Stimulated activated CD4-positive, alpha-beta T cell treated with anti-CD3 and anti-CD28 coated beads, Interleukin-15, amount 100 ng/mL, for 24 hours (primary cell): ENCODE measurements at places on chromosomes 2 and 18.

- DNase-seq, result no peak
Measured at GRCh38 chr2:107719836-107720235, 106.9 kb upstream of the RGPD4 start.

DNA sequence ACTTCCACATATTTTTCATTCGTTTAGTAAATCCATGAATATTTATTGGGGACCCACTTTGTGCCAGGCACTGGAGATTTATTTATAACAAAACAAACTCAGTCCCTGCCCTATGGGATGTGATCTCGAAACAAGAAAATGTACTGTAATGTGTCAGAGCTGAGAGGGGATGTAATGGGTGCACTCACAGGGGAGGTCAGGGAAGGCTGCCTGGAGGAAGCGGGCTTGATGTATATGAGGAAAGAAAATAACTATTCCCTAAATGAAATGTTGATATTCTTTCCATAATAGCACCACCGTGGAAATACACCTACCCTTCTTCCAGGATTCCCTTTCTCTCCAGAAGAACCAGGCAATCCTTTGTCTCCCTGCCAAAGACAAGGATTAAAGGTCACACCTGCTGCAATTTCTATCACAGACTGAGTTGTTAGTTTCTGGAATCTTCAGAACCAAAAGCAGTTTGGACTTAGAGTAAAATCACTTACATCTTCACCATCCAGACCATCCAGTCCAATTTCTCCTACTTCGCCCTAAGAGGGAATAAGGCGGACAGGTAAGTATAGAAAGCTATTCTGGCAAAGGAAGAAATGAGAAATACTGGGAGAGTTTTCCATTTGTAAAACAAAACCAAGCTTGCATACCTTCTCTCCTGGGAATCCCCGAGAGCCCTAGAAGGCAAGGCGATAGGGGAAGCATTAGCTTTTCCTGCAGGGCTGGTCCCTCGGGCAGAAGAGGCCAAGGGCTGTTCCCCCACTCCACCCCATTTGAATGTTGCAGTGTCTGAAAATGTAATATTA is 55.0 kb downstream of the COL6A3 start:
- no peak for DNase-seq

DNA sequence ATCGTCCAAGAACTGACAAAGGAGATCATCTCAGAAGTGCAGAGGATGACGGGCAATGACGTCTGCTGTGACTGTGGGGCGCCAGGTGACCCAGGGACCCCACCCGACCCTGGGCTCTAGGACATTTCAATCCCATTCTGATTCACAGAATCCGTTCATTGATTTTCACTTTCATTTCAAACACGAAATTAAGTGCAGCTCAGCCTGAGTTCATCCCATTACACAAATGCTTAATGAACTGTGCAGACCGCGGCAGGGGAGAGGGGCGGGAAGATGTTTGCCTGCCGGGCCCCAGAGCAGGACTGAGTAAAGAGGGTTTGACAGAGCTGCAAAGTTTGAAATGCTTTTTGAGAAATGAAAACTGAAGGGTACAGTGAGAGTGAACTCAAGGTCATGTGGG is 67.1 kb downstream of the ITGB1BP1 start:
- no peak for DNase-seq

DNA sequence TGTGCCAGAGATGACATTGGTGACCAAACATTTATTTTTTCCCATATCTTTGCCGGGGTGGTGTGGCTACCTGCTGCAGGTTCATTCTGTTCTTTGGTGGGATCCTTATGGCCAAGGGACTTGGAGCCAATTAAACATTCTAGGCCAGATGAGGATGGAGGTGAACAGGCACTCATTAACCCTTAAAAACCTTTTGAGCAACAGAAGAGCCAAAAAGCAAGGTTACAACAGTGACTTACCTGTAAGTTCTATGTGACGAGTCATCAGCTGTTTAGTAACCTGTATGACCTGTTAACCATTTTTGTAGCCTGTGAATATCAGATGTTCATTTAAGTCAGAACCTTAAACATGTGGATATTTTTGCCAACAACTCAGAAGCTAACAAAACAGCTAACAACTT is 105.6 kb downstream of the XRCC5 start:
- no peak for DNase-seq

- DNase-seq, result no peak
Measured at GRCh38 chr18:44766450-44766849, 85.8 kb downstream of the SETBP1 start.

GRCh38 chr2:171939743-171940071 is 17.4 kb downstream of the HAT1 start:
- DNase-seq, result no peak

GRCh38 chr2:33029926-33030325 is 83.2 kb downstream of the LTBP1 start:
- no peak for DNase-seq

DNA sequence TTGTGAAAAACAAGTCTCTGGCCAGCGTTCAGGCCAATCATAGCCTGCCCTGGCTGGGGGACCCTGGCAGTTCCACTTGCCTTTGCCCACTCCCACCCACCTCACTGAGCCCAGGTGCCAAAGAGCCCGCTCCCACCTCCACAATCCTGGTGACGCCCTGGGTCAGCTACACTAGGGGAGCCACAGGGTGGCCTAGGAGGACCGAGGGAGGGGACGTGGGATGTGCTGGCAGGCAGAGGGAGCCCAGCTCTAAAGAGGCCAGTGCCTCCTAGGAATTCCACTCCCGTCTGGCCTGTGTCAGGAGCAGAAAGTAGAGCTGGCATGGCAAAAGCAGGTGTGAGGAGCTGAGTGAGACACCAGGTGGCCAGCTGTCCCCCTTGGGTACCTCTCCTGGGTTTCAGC is 49.3 kb downstream of the TNS1 start:
- DNase-seq, result no peak

GRCh38 chr2:21420553-21421335 is 297.0 kb downstream of the TDRD15 start:
- no peak for DNase-seq

GRCh38 chr18:30271716-30272115 is 770.8 kb downstream of the DSC3 start:
- DNase-seq, result no peak

- peak; percentile 80 for DNase-seq
Measured at GRCh38 chr2:120343433-120344105, 2.4 kb upstream of the INHBB start.

- DNase-seq, result no peak
Measured at GRCh38 chr2:226354434-226354833, 445.2 kb downstream of the IRS1 start.

DNA sequence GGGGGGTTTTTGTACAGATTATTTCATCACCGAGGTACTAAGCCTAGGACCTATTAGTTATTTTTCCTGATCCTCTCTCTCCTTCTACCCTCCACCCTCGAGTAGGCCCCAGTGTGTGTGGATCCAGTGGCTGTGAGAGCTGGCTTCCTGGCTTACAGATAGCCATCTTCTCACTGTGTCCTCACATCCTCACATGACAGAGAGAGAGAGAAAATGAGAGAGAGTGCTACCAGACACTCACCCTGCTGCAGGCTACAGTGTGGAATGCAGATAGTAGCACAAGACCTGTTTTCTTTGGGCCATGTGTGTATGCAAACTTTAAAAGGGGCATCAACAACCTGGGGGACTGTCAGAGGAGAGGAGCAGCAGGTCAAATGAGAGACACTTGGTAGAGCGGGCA is 9.5 kb downstream of the KCNK3 start:
- DNase-seq, result no peak

GRCh38 chr2:229492034-229492433 is 220.9 kb upstream of the PID1 start:
- no peak for DNase-seq

DNA sequence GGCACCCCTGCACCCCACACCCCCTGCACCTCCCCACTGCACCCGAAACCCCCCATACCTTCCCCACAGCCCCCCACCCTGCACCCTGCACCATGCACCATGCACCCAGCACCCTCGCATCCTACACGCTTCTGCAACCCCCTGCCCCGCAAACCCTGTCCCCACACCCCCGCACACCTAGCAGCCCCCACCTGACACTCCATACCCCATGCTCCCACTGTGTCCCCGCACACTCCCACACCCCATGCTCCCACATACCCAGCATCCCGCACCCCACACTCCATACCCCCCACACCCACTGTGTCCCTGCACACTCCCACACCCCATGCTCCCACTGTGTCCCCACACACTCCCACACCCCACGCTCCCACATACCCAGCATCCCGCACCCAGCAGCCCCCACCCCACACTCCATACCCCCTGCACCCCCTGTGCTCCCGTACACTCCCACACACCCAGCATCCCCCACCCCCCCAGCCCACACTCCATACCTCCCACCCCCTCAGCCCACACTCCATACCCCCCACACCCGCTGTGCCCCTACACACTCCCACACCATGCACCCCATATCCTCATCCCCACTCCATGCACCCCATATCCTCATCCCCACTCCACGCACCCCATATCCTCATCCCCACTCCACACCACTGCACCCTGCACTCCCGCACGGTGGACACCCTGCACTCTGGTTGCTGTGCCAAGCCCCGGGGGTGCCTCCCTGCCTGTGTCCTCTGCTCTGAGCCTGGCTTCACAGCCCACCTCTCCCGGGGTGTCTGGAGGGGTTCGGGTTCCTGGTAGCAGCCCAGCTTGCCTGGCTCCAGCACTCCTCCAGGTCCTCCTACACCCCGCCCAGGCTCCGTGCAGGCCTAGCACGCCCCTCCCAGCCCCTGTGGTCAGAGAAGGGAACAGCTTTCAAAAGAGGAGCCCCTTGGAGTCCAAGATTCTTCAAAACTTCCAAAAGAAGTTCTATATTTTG is 93.9 kb upstream of the CTDP1 start:
- no peak for DNase-seq

DNA sequence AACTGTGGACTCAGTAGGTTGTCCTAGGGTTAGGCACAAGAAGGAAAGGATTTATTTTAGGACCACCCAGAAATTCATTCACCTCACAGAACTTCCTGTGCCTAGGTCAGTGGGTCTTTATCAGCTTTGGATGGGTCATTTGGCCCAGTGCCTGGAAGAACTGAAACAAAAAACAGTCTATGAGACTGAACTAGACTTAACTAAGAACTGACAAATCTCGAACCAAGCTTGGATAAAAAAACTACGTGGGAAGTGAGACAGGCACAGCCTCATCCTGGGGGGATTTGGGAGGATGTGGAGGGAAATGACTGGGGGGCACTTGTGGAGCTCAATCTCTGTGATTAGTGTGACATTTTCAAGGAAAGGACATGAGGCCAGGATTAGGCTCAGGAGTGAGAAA is 2.3 kb upstream of the OST4 start:
- no peak for DNase-seq

GRCh38 chr2:178478130-178478438 is 316 bp downstream of the FKBP7 start:
- peak; percentile 17 for DNase-seq

DNA sequence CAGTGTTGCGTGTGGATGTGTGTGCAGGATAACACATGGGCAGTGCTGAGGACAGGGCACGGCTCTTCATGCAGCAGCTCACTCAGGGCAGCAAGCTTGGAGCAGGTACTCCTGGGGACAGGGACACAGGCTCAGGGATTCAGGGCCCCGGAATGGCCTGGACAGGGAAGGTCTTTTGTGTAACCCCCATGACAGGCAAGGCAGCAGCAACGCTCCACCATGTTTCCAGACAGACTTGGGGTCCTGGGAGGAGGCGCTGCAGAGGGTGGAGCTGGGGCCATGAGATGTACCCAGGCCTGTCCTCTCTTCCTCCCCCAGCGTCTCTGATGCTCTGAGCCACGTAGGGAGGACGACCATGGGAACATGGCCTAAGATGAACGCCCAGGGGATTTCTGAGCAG is 58.3 kb downstream of the ADNP2 start:
- no peak for DNase-seq

GRCh38 chr18:5106730-5107129 is 90.3 kb downstream of the AKAIN1 start:
- no peak for DNase-seq

DNA sequence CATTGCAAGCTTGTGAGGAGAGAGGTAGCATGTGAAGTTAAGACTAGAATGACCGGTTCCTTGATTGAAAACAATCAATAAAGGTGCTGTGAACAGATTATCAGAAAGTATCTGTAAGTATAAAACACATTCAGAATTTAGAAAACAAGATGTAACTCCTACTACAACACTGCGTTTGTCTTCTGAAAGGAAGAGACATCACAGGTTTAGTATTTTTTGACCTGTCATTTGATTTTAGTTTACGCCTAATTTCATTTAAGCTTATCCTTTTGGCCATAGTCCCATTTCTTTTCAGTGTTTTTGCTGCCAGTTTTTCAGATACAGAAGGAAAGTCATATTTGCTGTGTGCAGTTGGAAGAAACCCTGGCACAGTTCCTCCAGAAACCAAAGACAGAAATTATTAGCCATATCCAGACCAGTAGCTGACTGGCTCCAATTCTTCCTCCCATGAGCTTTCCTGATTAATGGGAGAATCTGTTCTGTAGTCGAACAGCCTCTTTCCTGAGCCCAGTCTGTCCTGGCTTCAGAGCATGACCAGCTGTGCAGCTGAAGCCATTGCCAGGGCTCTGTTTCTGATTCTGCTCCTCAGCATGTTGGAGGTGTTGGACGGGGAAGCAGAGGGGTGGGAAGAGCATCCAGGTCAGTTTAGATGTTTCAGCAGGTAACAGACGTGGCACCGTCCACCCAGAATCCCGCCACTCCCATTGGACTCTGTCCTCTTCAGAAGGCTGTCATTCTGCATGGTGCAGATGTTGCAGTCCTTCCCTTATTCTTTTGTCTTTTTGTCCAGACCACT is 61.0 kb downstream of the CRIM1 start:
- no peak for DNase-seq

DNA sequence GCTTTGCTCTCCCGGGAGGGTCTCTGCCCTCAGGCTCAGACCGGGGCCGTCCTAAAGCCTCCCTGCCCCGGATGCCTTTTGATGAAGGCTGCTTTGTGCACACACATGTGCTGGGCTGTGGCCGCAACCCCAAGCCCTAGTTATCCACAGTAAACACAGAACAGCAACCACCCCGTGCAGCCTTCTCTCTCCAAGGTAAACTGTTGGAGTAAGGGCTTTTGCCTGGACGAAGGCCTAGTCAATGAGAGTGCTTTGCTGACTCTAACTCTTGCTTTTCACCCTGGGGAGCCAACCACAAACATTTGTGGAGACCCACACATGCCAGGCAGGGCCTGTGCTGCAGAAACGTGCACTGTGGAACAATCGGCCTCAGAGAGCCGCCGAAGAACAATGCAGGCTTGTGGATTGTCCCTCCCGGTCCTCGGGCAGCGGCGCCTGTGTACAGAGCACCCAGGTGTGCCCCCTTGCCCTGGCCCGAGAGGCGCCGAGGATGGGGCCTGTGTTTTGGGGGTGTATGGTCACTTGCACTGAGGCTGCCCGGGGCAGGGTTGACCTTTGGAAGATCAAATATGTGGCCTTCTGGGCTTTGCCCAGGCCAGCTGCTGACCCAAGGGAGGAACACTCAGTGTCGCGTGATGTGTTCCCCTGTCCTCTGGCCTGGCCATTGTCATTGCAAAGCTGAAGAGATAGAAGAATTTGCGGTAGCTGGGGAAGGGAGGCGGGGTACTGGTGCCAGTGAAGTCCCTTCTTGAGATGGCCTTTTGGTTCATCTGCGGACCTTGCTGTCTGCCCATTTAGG is 37.0 kb downstream of the CTIF start:
- no peak for DNase-seq
